ENCODE measurements at places on chromosomes 16 and 17. TPM values are rescaled to one million over a fixed set of nuclear protein-coding genes. Genes with fewer than 3 reads are reported as not detected.

The SOX8 gene
- total RNA-seq: 31.1 TPM

The ALOX15 gene
- total RNA-seq: 0.18 TPM

DNA sequence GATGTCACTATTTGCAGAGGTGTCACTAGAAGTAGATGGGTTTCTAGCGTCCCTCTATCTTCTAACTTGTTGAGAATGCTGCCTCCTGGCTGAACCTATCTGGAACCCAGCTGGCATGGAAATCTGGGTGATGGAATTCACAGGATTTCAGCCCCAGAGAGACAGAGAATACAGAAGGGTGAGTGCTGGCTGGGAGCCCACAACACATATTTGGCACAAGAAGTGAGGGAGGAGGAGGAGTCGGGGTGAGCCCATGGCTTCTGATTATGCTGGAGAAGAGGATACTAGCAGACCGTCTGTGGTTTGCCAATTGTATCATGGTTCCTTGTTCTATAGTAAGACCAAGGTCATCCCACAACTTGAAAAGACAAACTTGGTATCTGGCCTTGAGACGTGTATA, 557.8 kb upstream of the SALL1 start:
- no peak for DNase-seq

The GCGR gene
- total RNA-seq: not detected

The SMIM5 gene
- 10.8 TPM for total RNA-seq
